Psoas muscle (tissue), 8 donors: ENCODE measurements at places on chromosomes 5 and 9.

GRCh38 chr9:31089549-31090221 lies 1294.8 kb upstream of the ACO1 start:
- DNase-seq, result no peak

DNA sequence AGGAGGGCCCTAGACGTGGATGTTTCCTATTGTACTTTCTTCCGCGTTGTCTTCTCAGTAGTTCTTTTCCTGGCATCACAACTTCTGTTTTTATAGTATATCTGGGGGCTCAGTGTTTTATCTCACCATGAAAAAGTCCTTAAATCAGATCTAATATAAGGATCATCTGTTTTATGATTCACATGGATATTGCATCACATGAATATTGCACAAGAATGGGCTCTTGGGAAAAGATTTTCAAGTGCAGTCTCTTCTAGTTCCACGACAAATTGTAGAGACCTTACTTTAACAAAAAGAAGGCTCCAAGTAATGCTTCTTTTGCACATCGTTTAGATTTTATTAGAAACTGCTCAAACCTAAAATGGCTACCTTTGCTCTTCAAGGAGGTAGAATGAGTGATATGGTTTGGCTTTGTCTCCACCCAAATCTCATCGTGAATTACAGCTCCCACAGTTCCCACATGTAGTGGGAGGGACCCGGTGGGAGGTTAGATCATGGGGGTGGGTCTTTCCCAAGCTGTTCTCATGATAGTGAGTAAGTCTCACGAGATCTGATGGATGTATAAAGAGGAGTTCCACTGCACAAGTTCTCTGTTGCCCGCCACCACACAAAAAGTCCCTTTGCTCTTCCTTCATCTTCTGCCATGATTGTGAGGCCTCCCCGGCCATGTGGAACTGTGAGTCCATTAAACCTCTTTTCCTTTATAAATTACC lies 53.7 kb upstream of the FAM120A start:
- DNase-seq, result no peak

GRCh38 chr9:5292141-5292540 lies 12.4 kb downstream of the RLN2 start:
- no peak for DNase-seq

GRCh38 chr9:6590772-6591384 lies 54.7 kb downstream of the GLDC start:
- no peak for DNase-seq

GRCh38 chr5:16794269-16794913 lies 141.7 kb downstream of the MYO10 start:
- no peak for DNase-seq

GRCh38 chr9:133691626-133692363 lies 46.4 kb downstream of the SARDH start:
- DNase-seq, result no peak

DNA sequence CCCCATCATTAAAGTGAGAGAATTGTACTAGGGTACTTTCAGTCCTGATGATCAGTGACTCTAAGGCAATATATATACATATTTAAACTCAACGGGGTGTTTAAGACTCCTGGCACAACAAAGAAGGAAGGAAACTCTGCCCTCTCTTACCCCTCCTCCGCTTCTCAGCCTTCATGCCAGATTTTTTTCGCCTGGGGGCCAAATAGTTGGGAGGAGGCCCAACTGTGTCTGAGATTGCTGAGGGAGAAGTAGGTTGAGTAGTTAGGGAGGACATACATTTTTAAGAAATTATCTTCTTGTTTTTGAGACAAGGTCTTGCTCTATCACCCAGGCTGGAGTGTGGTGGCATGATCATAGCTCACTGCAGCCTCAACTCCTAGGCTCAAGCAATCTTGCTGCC lies 127.7 kb upstream of the SHB start:
- no peak for DNase-seq

GRCh38 chr5:66860199-66860975 lies 264.2 kb downstream of the MAST4 start:
- no peak for DNase-seq

DNA sequence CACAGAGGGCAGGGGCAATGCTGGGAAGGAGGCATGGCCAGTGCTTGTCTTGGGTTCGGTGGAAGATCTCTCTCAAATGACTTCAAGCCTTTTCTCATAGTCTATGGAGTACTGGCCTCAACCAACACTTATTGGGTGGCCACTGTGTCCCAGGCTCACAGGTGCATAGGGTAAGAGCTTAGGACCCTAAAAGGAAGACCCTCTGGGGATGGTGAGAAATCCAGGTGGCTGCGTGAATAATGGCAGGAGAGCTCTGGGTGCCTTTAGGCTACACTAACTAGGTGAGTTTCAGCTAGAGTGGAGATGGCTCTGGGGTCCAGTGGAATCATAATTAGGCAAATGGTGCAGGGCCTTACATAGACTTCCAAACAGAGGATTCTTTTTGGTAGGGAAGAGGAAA lies 9.9 kb downstream of the STC2 start:
- DNase-seq, result no peak

GRCh38 chr5:118619823-118620222 lies 368.5 kb downstream of the DTWD2 start:
- no peak for DNase-seq

- DNase-seq, result no peak
Measured at GRCh38 chr5:34866989-34867471, 28.1 kb downstream of the TTC23L start.

DNA sequence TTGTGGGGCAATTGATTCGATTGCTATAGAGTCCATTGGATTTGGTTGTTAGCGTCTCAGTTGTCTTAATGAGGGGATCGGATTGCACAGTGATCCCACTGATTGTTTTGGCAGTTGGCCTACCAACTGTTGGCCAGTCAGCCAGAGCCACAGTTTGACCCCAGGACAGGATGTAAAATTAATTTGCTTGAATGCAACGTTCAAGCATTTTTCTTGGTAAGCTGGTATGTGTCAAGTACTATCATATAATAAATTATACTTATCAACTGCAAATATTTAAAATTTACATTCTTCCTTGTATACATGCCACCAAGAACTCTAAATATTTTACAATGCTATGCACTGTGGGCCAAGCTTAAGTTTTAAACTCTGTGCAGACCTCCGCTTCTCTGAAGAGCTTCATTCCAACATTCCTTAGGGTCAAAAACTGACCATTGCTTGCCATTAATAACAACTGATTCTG lies 80.4 kb upstream of the OSMR start:
- no peak for DNase-seq

DNA sequence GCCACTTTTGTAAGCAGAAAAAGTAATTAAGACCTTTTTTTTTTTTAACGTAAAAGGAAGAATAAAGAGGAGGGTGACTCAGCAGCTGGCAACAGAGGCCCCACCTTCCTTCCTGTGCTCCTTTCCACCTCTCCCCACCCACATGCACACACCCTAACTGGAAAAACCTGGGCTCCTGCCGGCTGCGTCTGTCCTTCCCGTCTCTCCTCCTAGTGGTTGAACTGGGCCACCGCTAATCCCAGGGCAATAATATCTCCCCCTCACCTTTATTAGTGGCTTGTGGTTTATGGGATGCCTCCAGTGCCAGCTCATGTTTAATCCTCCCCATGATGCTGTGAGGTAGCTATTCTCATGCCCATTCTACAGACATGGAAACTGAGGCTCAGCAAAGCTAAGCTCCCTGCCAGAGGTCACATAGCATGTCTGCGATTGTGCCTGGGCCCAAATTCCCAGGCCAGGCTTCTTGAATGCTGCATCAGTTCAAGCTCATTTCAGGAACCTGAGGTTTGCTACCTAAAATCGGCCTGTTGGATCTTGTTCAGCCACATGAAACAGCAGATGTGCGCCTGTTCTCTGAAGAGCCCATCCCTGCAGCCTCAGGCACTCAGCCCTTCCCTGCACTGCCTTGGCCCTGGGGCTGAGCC lies 60.9 kb upstream of the IL17B start:
- DNase-seq, result no peak

DNA sequence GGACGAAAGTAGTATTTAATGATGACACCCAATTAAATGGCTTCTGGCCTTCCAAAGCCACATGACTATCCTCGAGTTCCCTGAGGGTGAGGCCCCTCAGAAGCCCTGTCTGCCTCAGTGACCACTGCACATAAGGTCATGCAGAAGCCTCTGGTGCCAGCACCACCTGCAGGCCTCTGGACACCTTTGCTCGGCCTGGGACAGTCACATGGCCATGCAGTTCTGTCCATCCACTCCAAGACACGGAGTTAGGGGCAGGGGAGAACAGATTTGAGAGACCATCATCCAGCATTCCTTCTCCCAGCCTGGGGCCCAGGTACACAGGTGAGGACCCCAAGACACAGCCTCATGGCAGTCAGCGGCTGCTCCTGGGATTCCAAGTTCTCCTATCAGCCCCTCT lies 145.0 kb downstream of the ROR2 start:
- DNase-seq, result peak; percentile 10

GRCh38 chr5:150411245-150411979 lies 1.3 kb downstream of the CD74 start:
- no peak for DNase-seq

DNA sequence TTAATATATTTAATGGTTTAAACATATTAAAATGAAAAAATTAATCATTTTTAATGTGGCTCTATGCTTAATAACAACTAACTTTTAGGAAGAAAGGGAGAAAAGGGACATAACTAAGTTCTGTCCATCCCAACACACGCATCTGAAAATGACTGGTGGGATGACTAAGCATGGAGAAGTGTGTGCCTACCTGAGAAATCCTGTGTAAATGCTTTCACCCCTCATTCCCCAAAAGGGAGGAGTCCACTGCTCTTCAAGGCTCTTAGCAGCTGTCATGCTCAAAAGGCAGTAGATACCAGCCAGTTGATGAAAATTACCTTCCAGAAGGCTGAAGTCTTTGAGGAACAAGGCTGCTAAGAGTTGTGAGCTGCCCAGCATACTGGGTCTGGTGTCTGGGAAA lies 130.9 kb downstream of the NFIB start:
- no peak for DNase-seq

- DNase-seq, result no peak
Measured at GRCh38 chr5:75707911-75708509, 9.2 kb downstream of the POC5 start.

- DNase-seq, result no peak
Measured at GRCh38 chr5:102554082-102554481, 55.3 kb upstream of the SLCO6A1 start.

DNA sequence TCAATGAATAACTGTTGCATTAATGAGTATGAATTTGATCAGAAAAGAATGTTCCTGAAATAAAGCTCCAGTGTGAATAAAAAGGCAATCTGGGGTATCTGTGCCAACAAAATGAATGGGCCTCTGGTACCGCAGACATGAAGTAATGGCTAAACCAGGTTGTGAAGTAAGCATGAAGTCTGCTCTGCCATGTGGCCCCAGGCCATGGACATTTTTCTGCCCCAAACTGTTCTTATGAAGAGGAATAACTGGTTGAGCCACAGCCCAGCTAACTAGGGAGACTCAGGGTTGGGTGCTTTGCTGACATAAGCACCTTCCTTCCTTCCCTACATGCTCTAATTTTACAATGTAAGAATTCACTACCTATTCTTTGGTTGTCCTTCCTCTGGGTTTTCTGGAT lies 147.4 kb upstream of the LRRTM2 start:
- no peak for DNase-seq

DNA sequence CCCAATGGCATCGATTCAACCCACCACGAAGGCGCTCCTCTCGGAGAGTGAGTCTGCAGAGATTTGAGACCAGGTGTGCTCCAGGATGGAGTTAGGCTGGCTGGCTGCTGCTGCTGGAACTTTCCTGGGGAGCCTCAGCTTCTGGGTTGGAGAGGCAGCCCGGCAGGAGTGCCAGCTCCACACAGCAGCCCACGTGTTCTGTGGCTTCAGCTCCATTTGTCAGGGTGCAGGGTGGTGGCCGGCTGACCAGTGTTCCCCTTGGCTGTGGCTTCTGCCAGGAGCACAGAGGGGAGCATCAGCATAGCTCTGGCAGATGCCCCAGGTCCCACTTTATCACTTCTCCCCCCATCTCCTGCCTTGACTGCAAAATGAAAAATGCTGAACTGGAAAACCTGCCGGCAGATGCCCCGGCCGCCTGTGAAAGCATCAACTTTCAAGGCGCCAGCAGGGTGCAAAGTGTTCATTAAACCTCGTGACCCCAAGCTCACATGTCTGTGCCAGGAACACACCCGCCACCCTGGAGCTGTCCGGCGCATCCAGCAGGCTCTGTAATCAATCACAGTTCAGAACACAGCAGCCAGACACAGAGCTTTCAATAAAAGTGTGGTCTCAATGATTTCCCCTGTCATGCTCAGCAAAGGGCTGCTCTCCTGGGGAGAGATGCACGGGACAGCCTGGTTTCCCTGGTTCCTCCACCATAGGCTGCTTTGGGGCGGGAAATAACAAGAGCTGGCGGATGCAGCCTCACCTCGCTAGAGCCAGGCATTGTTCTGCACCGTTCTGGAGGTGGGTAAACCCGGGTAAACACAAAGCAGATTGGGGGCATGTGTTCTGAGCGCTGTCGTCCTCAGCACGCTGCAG lies 53.2 kb downstream of the TRIP13 start:
- DNase-seq, result no peak

- no peak for DNase-seq
Measured at GRCh38 chr9:38486837-38487236, 62.6 kb upstream of the IGFBPL1 start.

DNA sequence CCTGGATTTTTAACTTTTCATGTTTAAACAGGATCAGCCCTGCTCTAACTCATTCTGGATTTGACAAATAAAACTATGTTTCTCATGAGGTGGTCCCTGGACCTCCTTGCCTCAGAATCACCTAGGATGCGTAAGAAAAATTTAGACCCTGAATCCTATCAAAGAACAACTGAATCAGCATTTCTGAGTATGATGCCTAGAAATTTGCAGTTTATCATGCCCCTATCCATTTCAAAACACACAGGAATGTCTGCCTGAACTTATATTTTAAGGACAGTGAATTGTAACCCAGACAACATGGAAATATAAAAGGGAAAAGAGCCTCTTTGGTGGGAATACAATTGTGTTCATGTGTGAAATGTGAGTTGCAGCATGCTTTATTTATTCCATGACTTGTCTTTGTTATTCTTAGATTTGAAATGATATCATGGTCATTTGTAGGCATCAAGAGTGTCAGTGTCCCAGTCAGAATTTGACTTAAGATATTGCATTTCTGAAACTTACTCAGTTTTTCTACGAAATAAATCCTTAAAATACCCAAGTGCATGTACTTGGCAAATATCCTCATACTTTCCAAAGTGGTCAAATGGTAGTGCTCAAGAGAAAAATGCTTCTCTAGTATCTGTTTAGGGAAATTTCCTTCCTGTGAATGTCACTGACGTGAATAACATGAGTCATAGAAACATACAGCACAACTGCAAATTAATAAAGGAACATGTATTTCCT lies 144.3 kb downstream of the GIN1 start:
- no peak for DNase-seq

GRCh38 chr5:95803271-95804148 lies 19.0 kb downstream of the GLRX start:
- no peak for DNase-seq

- DNase-seq, result peak; percentile 26
Measured at GRCh38 chr9:19934301-19934871, 145.5 kb upstream of the SLC24A2 start.

GRCh38 chr5:135206862-135207261 lies 172.8 kb upstream of the PITX1 start:
- DNase-seq, result no peak

- no peak for DNase-seq
Measured at GRCh38 chr5:172173564-172174153, 14.4 kb downstream of the STK10 start.

- DNase-seq, result peak; percentile 50
Measured at GRCh38 chr9:121692606-121693387, 41.4 kb downstream of the DAB2IP start.
